ENCODE measurements at places on chromosomes 2 and 18.

- DNase-seq, result no peak
Observed at GRCh38 chr2:84716564-84716963, 164.3 kb downstream of the TRABD2A start.

GRCh38 chr2:230068651-230069055 is at the start of gene SLC16A14:
TSS of gene SLC16A14 (minus strand) at chr2:230068924. CDS start at chr2:230059352, 9,572 bp downstream.
- DNase-seq, result peak; percentile 24

DNA sequence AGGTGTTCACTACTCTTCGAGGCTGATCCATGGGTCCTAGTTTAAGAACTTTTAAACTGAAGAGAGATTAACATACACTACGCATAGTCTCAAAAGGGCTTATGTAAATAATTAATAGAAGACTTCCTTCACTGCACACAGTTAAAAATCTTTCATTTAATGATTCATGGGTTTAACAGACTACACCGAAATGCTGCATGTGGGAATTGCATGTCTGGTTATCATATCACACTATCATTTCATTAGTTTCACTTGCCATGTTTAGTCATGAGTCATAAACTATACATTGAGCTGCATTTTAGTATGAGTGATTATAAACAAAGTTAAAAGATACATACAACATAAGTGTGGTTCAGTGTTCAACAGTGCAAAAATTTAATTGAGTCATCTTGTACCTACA is 31.2 kb downstream of the GLS start:
- peak; percentile 12 for DNase-seq

- DNase-seq, result no peak
Observed at GRCh38 chr2:7060156-7060555, 142.9 kb downstream of the RNF144A start.

DNA sequence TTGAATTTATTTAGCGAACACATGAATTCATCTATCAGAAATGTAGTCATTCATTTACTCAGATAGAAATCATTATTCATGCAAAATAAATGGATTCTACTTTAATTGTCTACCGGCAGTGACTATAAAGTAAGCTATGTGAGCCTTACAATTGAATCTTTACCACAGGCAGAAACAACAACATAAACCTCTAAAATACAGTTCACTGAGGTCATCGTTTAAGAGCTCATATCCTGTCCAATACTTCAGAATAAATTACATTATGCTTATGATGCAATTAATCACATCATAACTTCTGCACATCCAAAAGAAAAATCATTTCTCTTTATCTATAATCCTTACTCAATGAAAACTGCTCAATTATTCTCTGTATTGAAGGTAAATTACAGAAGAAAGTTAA is 244.7 kb downstream of the HNMT start:
- no peak for DNase-seq

DNA sequence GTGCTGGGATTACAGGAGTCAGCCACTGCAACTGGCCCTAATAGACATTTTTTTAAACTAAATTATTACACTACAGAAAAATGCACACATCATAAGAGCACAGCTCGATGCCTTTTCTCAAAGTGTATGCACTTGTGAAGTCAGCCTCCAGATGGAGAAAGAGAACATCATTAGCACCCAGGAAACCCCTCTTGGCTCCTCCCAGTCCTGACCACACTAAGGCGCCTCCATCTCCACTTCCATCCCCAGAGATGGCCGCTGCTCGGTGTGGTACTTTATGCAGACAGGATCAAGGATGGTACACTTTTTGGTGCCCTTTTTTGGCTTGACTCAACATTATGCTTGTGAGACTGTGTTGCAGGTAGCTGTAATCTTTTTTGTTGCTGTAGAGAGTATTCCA is 34.8 kb downstream of the RRM2 start:
- DNase-seq, result no peak

DNA sequence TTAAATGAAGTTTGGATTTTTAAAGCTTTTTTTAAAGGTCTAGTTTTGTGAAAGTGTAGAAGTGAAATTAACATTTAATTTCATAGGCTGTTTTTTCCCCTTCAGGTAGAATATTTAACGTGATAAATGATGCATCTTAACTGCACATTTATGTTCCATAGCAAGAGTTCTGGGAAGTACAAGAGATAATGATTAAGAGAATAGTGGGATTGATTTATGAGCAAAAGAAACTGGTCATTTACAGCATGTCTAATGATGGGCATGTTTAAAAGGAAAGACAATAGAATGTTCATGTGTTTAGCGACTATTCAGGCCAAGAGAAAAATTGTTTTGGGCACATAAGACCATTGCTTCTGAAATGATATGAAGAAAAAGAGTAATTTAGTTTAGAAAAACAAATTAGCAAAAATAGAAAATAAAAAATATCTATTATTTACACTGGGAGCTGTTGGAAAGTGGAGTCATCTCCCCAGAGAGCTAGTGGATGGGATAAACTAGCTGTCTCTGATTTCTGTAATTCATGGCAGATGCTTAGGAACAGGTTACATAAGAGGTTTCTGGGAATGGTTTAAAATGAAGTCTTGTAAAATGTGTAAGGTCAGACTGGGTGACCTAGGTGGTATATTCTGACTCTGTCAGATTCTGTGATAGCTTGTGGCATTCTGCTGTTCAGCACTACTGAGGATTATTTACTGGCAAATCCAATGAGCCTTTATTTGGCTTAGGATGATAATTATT is 60.7 kb downstream of the WDR7 start:
- DNase-seq, result peak; percentile 21

DNA sequence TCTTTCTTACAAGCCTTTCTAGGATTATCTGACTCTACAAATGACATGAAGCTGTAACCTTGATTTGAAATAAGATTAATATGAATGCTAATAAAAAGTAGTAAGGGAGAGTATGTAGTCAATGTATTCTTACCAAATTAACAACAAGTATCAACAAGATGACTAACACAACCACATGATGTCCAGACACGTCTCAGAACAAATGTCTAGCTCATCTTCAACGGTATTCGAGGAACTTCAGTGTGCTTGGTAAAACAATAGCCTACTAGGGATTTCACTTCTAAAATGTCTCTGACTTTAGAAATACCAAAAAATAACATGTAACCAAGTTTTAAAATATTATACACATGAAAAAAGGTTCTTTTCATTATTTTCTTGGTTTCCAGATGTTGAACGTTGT is 3.4 kb downstream of the HDLBP start:
- no peak for DNase-seq

- DNase-seq, result no peak
Observed at GRCh38 chr2:167602122-167602521, 645.3 kb downstream of the STK39 start.

DNA sequence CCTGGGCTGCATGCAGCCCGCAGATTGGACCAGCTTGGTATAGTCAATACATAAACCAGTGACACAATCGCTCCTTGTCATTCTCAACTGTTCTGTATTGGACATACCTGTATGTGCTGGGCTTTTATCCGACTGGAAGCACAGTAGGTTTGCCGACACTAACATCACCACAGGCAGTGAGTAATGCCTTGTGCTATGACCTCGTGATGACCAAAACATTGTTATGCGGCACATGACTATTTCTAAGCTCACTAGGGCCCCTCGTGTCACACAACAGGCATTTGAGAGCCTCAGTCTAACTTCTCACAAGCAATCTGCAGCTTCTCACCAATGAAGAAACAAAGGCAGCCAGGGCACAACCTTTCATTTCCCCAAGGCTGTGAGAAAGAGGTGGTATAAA is 320.8 kb downstream of the AFF3 start:
- DNase-seq, result no peak

- peak; percentile 29 for DNase-seq
Observed at GRCh38 chr2:96342085-96342484, 6.5 kb downstream of the NCAPH start.

- DNase-seq, result no peak
Observed at GRCh38 chr18:37412829-37413228, 152.8 kb downstream of the CELF4 start.

- no peak for DNase-seq
Observed at GRCh38 chr2:150505178-150505577, 17.7 kb upstream of the RND3 start.

DNA sequence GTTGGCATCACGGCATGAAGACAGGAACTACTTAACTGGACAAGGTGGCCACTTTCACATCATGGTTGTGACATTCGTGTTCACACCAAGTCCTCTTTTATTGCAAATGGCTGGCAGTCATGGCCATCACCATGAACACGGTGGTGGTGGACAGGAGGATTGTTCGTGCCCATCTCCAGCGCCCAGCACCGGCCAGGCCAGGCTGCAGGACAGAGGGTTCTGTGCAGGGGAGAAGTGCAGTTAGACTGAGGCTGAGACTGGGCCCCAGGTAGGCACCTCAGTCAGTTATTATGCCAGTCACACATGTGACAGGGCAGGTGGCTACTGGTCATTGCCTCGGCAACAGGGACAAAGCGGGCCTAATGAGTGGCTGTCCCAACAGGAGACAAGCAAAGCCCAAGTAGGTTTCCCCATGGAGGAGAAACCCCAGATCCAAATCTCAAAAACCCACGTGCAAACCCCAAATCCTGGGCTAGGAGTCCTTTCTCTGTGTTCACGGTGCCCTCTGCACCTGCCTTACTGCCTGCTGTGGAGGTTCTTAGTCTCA is 468.1 kb upstream of the MYT1L start:
- no peak for DNase-seq

DNA sequence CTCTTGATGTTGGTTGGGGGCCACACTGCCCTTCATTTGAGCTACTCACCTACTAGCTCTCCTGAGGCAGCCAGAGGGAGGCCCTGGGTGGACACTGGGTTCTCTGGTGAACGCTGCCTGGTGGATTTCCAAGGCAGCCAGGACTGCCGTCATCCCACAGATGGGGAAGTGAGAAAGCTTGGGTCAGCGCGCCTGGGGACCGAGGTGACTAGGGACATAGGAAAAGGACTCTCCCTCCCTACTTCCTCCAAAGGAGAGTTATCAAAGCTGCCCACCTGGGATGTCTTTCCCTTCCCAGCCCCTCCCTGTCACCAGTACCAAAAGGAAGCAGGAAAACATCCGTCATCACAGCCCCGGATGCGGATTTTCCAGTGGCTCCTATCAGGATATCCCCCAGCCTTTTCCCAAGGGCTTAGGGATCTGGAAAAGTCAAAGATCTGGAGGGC is 3.8 kb upstream of the SEMA4C start:
- no peak for DNase-seq

- no peak for DNase-seq
Observed at GRCh38 chr2:71243634-71244301, 16.9 kb upstream of the PAIP2B start.

DNA sequence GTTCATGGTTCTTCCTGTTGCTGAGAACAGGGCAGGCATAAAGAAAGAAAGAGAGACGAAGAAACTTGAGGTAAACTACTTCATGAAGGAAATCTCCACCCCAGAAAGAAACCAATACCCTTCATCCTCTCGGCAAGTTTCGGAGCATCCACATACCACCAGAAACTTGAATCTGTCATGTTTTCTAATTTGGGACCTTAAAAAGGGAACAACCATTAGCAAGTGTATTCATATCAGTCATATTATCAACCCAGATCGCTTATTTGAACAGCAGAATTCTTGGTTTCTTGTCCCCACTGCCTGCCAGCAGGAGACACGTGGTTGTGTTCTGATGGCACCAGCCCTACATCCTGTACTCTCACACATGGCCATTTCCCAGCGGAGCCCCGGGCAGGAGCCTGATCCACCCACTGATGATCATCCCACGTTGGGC is 53.2 kb upstream of the FZD7 start:
- DNase-seq, result no peak

- DNase-seq, result no peak
Observed at GRCh38 chr2:239456940-239457339, 56.1 kb upstream of the HDAC4 start.

- DNase-seq, result peak; percentile 52
Observed at GRCh38 chr2:60998628-60999545, 18.6 kb upstream of the PEX13 start.

DNA sequence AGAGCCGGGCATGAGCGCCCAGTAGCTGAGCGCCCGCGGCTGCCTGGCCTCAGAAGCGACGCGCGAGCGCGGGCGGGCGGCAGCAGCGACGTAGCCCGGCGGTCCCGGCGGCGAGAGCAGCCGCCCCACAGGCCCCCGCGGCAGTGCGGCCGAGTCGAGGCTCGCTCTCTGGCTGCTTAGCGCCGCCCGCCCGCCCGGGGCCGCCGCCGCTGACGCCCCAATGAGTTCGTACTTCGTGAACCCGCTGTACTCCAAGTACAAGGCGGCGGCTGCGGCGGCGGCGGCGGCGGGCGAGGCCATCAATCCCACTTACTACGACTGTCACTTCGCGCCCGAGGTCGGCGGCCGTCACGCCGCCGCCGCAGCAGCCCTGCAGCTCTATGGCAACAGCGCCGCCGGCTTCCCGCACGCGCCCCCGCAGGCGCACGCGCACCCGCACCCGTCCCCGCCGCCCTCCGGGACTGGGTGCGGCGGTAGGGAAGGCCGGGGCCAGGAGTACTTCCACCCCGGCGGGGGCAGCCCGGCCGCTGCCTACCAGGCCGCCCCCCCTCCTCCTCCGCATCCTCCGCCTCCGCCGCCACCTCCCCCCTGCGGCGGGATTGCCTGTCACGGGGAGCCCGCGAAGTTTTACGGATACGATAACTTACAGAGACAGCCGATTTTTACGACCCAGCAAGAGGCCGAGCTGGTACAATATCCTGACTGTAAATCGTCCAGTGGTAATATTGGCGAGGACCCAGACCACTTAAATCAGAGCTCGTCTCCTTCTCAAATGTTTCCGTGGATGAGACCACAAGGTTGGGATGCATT is 847 bp downstream of the HOXD8 start:
- no peak for DNase-seq

DNA sequence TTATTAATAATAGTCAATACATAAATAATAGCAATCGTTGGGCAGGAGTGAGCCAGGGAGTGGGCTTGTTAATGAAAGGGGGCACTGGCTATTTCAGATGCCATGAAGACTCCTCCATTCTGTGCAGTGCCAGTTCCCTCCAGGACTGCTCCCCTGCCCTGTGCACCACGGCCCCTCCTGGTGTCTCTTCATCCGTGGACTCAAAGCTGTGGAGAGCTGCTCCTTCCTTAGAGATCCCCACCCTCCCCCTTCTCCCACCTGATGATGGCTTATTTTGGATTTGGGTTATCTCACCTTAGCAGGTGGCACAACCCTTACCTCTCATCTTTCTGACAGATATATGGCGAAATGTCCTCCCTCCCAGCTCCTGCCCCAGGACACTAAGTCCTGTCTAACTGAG is 3.1 kb upstream of the CELF4 start:
- no peak for DNase-seq

- peak; percentile 32 for DNase-seq
Observed at GRCh38 chr18:74013955-74014354, 133.7 kb downstream of the FBXO15 start.

- DNase-seq, result no peak
Observed at GRCh38 chr2:136765256-136766072, at the start of gene THSD7B. TSS of gene THSD7B (plus strand) at chr2:136765545. CDS start at chr2:136882179, 116,634 bp downstream.

- DNase-seq, result no peak
Observed at GRCh38 chr2:190858817-190859216, 21.8 kb upstream of the GLS start.

DNA sequence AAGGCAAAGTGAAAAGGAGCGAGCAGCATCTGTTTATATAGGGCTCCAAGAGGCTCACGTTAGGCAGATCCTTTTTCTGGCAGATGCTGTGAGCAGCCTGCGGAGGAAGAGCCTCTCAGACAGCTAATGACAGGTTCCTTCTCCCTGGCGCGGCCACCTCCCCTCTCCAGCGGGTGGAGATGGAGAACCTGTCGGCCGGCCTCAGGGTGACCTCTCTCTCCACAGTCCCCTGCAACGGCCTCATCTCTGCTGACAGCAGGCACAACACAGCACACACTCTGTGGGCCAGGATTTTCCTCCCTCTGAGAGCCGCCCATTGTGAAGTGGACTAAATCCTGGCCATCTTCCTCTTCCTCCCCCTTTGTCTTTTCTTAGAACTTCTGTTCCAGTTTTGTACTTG is 119.8 kb downstream of the PRKCE start:
- no peak for DNase-seq
